Stimulated activated CD4-positive, alpha-beta T cell treated with anti-CD3 and anti-CD28 coated beads, Interleukin-12 subunit alpha, Interleukin-12 subunit beta, amount 100 ng/mL, for 24 hours (primary cell): ENCODE measurements at places on chromosomes 5 and 9.

DNA sequence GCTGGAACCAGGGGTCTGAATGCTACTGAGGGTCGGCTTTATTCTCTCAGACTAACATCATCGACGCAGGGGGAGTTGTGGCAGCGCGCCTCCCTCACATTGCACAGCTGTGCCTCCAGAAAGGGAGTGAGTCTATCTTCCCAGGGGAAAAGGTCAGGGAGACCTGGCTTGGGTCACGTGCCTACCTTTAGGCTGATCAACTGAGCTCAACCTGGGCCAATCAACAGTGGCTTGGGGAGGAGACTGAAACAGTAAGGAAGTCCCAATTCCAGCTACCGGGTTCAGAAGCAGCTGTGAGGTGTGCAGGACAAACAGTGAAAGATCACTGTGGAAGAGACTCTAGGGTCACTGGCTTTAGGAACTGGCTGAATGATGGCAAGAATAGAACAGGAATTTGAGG, 14.3 kb downstream of the SNX30 start:
- DNase-seq, result no peak

GRCh38 chr9:107033966-107034365, 171.0 kb downstream of the ZNF462 start:
- no peak for DNase-seq

DNA sequence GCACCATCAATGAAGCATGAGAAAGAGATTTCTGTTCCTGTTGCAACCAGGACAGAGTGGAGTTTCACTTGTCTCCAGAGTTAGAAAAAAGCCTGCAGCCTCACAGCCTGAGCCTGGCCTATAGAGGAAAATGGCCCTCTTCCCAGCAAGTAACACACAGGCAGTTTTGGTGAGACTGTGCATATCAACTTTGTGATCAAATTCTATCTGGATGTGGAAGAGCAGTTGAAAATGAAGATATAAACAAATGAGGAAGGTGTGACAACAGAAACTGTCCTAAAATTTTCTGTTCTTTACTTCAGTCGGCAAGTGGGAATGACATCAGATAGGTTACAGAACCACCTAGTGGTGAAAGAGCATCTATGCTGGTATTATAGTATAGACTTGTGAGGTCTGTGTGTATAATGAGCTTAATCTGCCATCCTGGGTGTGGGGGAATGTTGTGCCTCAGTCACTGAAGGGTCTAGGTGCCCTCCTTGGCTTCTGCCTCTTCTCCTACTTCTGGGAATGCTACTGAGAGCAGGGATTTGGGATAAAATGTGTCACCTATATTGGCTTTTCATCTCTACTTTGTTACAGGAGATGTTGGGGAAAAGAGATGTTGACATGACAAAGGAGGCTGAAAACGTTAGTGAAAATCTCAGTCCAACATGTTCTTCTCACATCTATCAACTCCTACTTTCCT, 28.2 kb downstream of the YIPF5 start:
- no peak for DNase-seq

GRCh38 chr9:136644343-136644592, 18.4 kb upstream of the EGFL7 start:
- DNase-seq, result no peak
